HFFc6 (cell line): ENCODE measurements at places on chromosomes 4 and X. TPM values are rescaled to one million over a fixed set of nuclear protein-coding genes. Genes with fewer than 3 reads are reported as not detected.
A peak's percentile ranks its signal among the peaks of the same experiment; 100 is the strongest.

- peaks cover 5% of the 10 kb centered on the region for H3K27me3 ChIP-seq
- H3K4me3 ChIP-seq, result no peak overlapping the region
- DNase-seq, result no peak
- H3K4me1 ChIP-seq, result no peaks in the 10 kb centered on the region
- no peak overlapping the region for H3K27ac ChIP-seq
Observed at GRCh38 chr4:108322497-108322896, 153.8 kb upstream of the LEF1 start.

DNA sequence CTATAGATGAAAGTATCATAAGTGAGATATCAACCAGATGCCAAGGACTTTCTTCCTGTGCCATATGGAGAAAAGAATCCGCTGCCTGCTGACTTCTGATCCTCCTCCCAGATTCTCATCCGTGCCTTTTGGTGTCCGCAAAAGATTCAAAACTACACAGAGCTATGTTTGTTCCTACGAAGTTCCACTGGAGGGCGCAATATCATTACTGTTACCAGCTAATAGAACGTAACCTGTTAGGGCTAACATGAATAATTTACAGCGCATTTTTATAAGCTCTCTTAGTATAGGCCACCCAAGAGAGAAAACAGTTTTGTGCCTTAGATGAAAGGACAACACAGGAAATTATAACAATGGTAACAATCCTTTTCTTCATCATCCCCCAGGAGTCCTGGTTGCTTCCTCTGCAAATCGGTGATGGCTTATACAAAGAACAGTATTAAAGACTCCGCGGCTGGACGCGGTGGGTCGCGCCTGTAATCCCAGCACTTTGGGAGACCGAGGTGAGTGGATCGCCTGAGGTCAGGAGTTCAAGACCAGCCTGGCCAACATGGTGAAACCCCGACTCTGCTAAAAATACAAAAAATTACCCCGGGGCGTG lies 22.8 kb upstream of the CENPVL3 start:
- no peak overlapping the region for H3K4me3 ChIP-seq
- H3K36me3 ChIP-seq, result no peaks in the 10 kb centered on the region
- peak; percentile 40 for DNase-seq
- peaks cover 2% of the 10 kb centered on the region; the same call in 1 of the 2 replicates for H3K27me3 ChIP-seq
- H3K27ac ChIP-seq, result no peak overlapping the region

- H3K4me3 ChIP-seq, result no peak overlapping the region
- H3K27ac ChIP-seq, result no peak overlapping the region
- H3K4me1 ChIP-seq, result peaks cover 7% of the 10 kb centered on the region; the same call in 1 of the 2 replicates
- no peaks in the 10 kb centered on the region for H3K27me3 ChIP-seq
Observed at GRCh38 chrX:40148385-40149285, 50.9 kb upstream of the BCOR start.

DNA sequence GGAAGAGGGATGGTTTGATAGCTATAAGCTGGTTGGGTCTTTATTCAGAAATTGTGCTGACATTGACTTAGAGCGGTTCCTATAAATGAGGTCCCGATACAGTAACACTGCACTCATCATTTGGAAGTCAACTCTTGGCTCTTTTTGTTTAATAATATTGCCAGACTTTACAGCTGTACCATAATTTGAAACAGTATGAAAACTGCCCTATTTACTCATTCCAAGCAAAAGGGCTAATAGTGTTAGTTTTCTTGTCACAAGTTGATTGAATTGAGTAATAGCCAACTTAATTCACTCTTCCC lies 128.4 kb upstream of the LIMCH1 start:
- peaks cover 85% of the 10 kb centered on the region for H3K4me1 ChIP-seq
- H3K27me3 ChIP-seq, result peaks cover 4% of the 10 kb centered on the region
- H3K4me3 ChIP-seq, result no peak overlapping the region
- H3K36me3 ChIP-seq, result no peaks in the 10 kb centered on the region; the same call in 1 of the 2 replicates
- no peak for DNase-seq
- no peak overlapping the region; the same call in 1 of the 2 replicates for H3K27ac ChIP-seq

The RASL11B gene
- total RNA-seq, result 0.14 TPM in 1 of 2 replicates, not detected in the other

The ATOH1 gene
- not detected in 3 replicates for total RNA-seq

- no peak overlapping the region for H3K27ac ChIP-seq
- no peak overlapping the region for H3K4me3 ChIP-seq
- DNase-seq, result no peak
- H3K36me3 ChIP-seq, result no peaks in the 10 kb centered on the region
Observed at GRCh38 chr4:38800961-38801450, 3.6 kb downstream of the TLR1 start.

DNA sequence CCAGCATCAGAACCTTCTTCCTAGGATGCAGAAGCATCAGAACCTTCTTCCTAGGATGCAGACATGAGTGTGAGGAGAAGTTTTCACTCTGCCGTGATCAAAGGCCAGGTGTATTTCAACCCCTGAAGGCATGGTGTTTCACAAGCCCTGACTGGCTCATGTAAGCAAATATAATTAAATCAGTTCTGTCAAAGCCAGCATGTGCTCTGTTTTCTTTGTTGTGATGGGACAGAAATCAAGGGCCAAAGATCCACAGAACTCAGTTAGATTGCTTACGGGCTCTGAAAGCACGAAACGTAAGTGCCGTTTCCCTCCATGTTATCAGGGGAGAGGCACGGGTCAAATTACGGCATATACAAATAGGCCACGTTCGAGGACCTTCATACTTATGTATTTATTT lies 32.0 kb upstream of the CLDN24 start:
- peaks cover 8% of the 10 kb centered on the region for H3K36me3 ChIP-seq
- H3K27me3 ChIP-seq, result peaks cover 7% of the 10 kb centered on the region; the same call in 1 of the 2 replicates
- DNase-seq, result no peak

The MUC7 gene
- not detected in 3 replicates for total RNA-seq

DNA sequence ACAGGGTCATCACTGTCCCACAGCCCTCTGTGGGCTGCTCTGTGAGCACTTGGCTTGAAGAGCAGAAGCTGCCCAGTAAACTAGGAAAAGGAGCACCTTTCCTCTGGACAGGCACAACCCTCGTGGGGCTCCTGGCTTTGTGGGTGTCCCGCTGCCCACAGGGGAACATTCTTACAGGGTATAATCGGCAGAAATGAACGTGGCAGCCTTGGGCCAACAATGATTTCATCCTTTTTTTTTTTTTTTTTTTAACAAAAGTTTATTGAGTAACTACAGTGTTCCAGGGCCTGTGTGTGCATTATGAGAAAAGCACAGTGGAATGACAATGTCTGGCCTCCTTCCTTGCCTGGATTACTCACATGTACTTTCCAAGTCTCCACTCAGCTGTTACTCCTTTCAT lies 197.2 kb downstream of the PDGFC start:
- DNase-seq, result peak; percentile 88
- no peaks in the 10 kb centered on the region; the same call in 1 of the 2 replicates for H3K27me3 ChIP-seq
- H3K36me3 ChIP-seq, result peaks cover 13% of the 10 kb centered on the region
- peak overlapping the region; percentile 77 for H3K4me3 ChIP-seq
- H3K27ac ChIP-seq, result peak overlapping the region; percentile 87
- peaks cover 83% of the 10 kb centered on the region for H3K4me1 ChIP-seq

DNA sequence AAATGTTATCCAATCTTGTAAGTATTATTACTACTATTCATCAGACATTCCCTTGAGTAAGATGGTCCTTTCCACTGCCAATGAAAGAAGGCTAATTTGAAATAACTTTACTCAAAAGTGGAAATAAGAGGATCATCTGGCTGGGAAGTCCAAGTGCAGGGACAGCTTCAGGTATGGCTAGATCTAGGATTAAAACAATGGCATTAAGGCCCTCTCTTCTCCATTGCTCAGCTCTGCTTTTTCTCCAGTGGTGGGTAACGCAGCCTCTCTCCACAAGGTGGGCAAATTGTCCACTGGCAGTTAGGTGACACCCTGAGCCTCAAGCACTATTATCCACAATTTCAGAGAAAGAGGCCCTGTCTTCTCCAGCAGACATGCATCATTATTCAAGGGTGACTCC lies 66.7 kb upstream of the PGM2 start:
- no peak for DNase-seq
- H3K4me1 ChIP-seq, result peaks cover 5% of the 10 kb centered on the region; the same call in 1 of the 2 replicates
- no peak overlapping the region for H3K27ac ChIP-seq
- no peaks in the 10 kb centered on the region for H3K36me3 ChIP-seq
- H3K4me3 ChIP-seq, result no peak overlapping the region

The CXCL13 gene
- not detected in 3 replicates for total RNA-seq

DNA sequence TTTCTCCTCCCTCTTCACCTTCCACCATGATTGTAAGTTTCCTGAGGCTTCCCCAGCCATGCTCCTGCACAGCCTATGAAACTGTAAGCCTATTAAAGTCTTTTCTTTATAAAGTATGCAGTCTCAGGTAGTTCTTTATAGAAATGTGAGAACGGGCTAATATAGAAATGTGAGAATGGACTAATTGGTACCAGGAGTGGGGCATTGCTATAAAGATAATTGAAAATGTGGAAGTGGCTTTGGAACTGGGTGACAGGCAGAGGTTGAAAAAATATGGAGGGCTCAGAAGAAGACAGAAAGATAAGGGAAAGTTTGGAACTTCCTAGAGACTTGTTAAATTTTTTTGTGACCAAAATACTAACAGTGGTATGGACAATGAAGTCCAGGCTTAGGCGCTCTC lies 959.3 kb downstream of the SH3BGRL start:
- no peak overlapping the region for H3K4me3 ChIP-seq
- H3K36me3 ChIP-seq, result 0 out of 2 replicates have a peak, but pooled peaks cover 1% of the 10 kb centered on the region
- no peaks in the 10 kb centered on the region for H3K4me1 ChIP-seq
- no peaks in the 10 kb centered on the region; the same call in 1 of the 2 replicates for H3K27me3 ChIP-seq

DNA sequence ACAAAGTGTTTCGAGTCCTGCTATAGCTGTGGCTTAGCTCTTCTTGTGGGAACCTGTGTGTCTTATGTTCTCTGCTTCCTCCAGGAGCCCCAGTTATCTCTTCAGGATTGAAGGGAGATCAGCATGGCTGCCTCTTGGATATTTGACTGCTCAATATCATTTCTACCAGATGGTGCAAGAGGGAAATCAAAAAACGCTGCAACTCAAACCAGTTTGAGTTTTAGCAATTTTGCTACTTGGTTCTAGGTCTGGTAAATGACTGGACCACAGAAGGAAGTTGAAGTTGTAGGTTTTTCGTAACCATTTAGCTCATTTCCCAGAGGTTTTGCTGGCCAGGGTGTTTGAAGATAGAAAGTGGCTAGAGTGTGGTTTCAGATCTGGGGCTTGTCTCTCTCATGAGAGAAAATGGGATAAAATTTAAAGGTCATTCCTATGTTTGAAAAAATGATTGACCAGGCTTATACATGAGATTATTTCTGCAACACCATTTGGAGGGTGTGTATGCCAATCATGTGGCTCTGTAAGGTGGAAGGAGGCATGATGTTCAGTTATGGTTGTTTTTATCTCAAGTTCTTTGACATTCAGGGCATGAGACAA lies 210.4 kb downstream of the SPRY1 start:
- H3K4me3 ChIP-seq, result no peak overlapping the region
- no peak overlapping the region for H3K27ac ChIP-seq
- H3K4me1 ChIP-seq, result no peaks in the 10 kb centered on the region
- no peak for DNase-seq
- H3K27me3 ChIP-seq, result peaks cover 2% of the 10 kb centered on the region; the same call in 1 of the 2 replicates
